ENCODE measurements at places on chromosomes 3 and 15. TPM values are rescaled to one million over a fixed set of nuclear protein-coding genes. Genes with fewer than 3 reads are reported as not detected.
A peak's percentile ranks its signal among the peaks of the same experiment; 100 is the strongest.

DNA sequence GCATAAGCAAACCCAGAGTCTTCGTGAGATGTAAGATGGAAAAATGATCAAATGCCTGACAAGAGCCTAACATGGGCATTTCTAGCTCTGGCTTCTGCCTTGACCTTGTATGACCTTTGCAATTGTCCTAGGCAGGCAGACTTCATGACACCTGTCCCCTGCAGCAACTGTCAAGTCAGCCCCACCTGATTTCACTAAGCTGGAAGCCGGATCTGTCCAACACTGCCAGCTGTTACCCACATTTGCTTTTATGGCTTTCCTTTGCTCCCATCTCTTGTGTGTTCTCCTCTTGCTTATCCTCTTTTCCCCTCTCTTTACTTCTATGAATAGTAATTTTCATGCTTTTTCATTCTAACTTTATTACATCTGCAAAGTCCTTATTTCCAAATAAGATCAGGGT, 48.5 kb upstream of the TNIK start:
- no peaks in the 10 kb centered on the region for H3K27me3 ChIP-seq
- DNase-seq: no peak
- H3K36me3 ChIP-seq: peaks cover 3% of the 10 kb centered on the region
- H3K4me1 ChIP-seq: peaks cover under 1% of the 10 kb centered on the region
- H3K4me3 ChIP-seq: no peak overlapping the region

PARP16 gene
- 15.5 TPM for total RNA-seq

DNA sequence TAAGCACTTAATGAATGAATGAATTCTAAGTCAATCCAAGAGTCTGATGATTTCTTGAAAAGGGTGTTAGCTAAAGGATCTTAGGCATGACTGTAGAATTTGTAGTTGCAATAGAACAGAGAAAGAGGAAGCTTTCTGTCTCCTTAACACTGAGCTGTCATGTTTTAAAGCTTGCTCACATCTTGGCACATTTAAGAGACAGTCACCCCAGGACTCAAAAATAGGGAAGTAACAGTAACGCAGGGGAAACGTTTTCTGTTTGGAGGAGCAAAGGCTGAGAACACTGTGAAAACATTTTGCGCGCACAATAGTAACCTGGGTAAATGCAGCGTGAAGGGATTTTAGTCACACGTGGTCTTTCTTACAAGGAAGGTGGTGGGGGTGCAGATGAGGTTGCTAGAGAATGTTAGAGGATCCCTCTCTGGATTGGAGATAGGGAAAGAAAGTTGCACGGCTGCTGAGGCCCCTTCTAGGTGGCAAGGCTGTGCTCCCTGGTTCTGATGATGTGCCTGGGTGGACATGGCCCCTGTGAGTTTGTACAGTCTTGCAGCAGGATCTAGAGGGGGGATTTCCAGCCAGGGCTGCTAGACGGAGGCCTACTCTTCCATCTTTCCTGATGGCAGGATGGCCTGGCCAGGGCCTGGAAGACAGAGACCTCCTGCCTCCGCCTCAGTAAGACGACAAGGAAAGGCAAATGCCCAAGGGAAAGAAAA, 12.0 kb downstream of the STARD5 start:
- peak overlapping the region; percentile 65 for H3K27ac ChIP-seq
- H3K27me3 ChIP-seq: no peaks in the 10 kb centered on the region
- H3K4me1 ChIP-seq: peaks cover 69% of the 10 kb centered on the region
- peaks cover 81% of the 10 kb centered on the region for H3K36me3 ChIP-seq
- H3K4me3 ChIP-seq: no peak overlapping the region

- H3K27me3 ChIP-seq: peaks cover 40% of the 10 kb centered on the region
- H3K36me3 ChIP-seq: peaks cover 21% of the 10 kb centered on the region
- peak overlapping the region; percentile 84 for H3K27ac ChIP-seq
- no peak overlapping the region for H3K4me3 ChIP-seq
Observed at GRCh38 chr3:192892981-192893700, 24.5 kb downstream of the MB21D2 start.

DNA sequence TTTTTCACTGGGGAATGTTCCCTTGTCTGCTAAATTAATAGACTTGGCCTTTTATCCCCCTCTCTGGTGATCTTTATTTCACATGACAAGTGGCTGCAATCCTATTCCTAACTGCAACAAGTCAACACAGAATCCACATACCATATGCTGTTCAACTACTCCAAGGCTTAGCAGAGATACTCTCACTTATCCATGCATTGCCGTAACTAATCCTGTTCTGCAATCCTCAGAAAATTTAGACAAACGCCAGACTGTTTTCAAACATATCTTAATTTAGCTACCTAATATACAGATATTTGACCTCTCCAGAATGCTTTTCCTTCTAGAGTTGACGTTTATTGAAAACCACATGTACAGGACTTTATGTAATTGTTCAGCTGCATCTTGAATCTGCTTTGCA, 37.9 kb downstream of the EID1 start:
- H3K27ac ChIP-seq: no peak overlapping the region
- no peak for DNase-seq
- H3K27me3 ChIP-seq: peaks cover 36% of the 10 kb centered on the region
- no peak overlapping the region for H3K4me3 ChIP-seq
- peaks cover 8% of the 10 kb centered on the region for H3K36me3 ChIP-seq

- H3K27ac ChIP-seq: no peak overlapping the region
- DNase-seq: no peak
- H3K4me1 ChIP-seq: no peaks in the 10 kb centered on the region
- peaks cover 10% of the 10 kb centered on the region for H3K27me3 ChIP-seq
- H3K4me3 ChIP-seq: no peak overlapping the region
Observed at GRCh38 chr3:99674086-99674789, 35.8 kb downstream of the COL8A1 start.

DNA sequence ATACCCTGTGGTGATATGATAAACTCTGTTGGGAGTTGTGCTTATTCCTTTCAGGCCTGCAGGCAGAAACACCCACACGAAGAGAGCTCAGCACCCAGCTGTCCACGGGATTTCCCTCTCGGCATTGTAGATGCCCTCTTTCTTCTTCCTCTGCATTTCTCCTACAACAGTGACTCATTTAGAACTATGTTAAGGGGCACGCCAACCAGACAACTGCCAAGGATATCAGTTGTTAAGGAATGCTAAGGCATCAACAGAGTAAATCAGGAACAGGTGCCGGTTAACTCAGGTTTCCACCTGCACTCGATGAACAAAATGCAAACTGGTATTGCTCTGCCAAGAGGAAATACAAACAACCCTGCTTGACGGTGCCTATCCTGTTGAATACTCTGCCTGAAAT, 270.0 kb upstream of the PEX5L start:
- no peaks in the 10 kb centered on the region for H3K36me3 ChIP-seq
- no peaks in the 10 kb centered on the region for H3K27me3 ChIP-seq
- no peak for DNase-seq
- no peaks in the 10 kb centered on the region for H3K4me1 ChIP-seq

- H3K4me1 ChIP-seq: no peaks in the 10 kb centered on the region
- no peak for DNase-seq
- no peaks in the 10 kb centered on the region for H3K27me3 ChIP-seq
- no peak overlapping the region for H3K4me3 ChIP-seq
Observed at GRCh38 chr3:42942693-42943092, 36.4 kb upstream of the GASK1A start.

GRCh38 chr3:139846729-139847128, 88.3 kb upstream of the CLSTN2 start:
- H3K27ac ChIP-seq: no peak overlapping the region
- H3K4me1 ChIP-seq: no peaks in the 10 kb centered on the region
- H3K4me3 ChIP-seq: no peak overlapping the region
- peaks cover 7% of the 10 kb centered on the region for H3K27me3 ChIP-seq
- no peaks in the 10 kb centered on the region for H3K36me3 ChIP-seq

GRCh38 chr3:188284455-188285212, 130.7 kb downstream of the LPP start:
- peak; percentile 54 for DNase-seq
- H3K36me3 ChIP-seq: peaks cover 3% of the 10 kb centered on the region
- no peak overlapping the region for H3K4me3 ChIP-seq
- peak overlapping the region; percentile 75 for H3K27ac ChIP-seq
- peaks cover 45% of the 10 kb centered on the region for H3K4me1 ChIP-seq

- no peak overlapping the region for H3K4me3 ChIP-seq
- H3K4me1 ChIP-seq: peaks cover 19% of the 10 kb centered on the region
- peaks cover 21% of the 10 kb centered on the region for H3K36me3 ChIP-seq
- no peak for DNase-seq
Observed at GRCh38 chr3:120772081-120772480, 29.5 kb downstream of the GTF2E1 start.

GRCh38 chr3:72848703-72849081, 447 bp upstream of the SHQ1 start:
- peak; percentile 38 for DNase-seq
- H3K27me3 ChIP-seq: peaks cover 5% of the 10 kb centered on the region
- H3K4me3 ChIP-seq: peak overlapping the region; percentile 99
- H3K36me3 ChIP-seq: peaks cover 16% of the 10 kb centered on the region
- peaks cover 51% of the 10 kb centered on the region for H3K4me1 ChIP-seq

IGSF11 gene
- total RNA-seq: not detected

DNA sequence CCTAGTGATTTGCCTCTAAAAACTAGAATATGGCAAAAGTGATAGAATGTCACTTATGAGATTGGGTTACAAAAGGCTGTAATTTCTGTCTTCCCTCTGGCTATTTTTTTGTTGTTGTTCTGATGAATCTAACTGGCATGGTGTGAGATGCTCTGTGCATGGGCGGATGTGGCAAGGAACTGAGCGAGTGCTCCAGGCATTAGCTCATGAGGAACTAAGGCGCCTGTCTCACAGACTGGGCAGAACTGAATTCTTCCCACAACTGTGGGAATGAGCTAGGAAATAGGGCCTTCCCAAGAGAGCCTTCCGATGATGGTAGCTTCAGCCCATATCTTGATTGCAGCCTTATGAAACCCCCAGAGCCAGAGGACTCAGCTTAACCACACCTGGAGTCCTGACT, 222.5 kb downstream of the NR2F2 start:
- no peaks in the 10 kb centered on the region for H3K27me3 ChIP-seq
- H3K4me1 ChIP-seq: no peaks in the 10 kb centered on the region
- no peak for DNase-seq
- no peak overlapping the region for H3K27ac ChIP-seq

CCDC54 gene
- total RNA-seq: not detected

DNA sequence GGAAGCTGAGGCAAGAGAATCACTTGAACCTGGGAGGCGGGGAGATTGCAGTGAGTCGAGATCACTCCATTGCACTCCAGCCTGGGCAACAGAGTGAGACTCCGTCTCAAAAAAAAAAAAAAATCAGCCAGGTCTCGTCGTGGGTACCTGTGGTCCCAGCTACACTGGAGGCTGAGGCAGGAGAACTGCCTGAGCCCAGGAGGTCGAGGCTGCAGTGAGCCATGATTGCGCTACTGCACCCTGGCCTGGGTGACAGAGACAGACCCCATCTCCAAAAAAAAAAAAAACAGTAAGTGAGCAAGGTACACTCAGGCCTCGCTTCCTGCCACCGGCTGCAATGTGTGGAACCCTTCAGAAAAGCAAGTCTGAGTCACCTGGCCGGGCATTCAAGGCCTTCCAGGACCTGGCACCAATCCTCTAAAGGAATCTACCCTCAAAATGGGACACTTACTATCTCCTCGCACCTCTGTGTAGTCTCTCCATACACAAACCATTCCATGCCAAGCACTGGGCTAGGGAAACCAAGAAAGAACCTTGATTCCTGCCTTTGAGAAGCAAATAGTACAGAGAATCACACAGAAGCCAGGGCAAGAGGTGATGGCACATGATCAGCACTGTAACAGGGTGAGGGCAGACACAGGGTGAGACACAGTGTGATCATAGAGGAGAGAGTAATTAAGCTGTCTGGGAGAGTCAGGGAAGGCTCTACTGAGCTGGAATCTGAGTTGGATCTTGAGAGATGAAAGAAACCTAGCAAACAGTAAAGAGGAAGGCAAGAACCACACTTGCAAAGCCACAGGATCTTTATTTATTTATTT, 9.7 kb downstream of the SCAMP2 start:
- no peaks in the 10 kb centered on the region for H3K27me3 ChIP-seq
- peak overlapping the region; percentile 69 for H3K27ac ChIP-seq
- no peak for DNase-seq

GRCh38 chr3:138271189-138271794, 58.4 kb downstream of the NME9 start:
- peaks cover 23% of the 10 kb centered on the region for H3K36me3 ChIP-seq
- H3K27ac ChIP-seq: peak overlapping the region; percentile 12
- H3K27me3 ChIP-seq: no peaks in the 10 kb centered on the region
- H3K4me1 ChIP-seq: peaks cover 6% of the 10 kb centered on the region

DNA sequence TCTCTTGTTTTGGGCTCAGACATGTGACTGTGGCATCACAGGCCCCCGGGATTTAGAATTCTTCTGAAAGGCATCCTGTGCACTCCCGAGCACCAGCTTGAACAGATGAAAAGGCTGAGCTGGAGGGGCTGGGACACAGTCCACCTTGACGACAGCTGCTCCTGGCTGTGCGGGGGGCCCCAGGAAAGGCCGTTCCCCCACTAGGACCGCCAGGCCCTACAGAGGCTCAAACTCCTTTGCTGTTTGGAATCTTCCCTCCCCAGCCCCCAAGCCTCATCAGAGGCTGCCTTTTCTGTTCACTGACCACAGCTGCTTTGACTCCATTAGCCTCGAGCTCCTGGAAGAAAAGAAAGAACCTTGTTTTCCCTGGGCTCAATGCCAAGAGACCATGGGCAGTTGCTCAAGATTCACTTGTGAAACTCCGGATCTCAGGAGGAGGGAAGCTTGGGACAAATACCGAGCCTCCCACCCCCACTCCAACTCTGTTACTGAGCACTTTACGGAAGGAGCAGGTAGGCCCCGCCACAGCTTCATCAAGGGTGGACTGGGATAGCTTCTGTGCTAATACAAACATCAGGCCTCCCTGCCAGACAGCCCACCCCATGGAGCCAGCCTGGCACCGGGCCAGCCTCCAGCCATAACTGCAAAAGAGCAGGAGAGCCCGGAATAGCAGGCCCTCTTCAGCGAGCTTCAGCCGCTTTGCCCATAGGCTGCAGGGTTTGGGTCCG, 15.7 kb downstream of the CIDEC start:
- H3K4me3 ChIP-seq: no peak overlapping the region
- no peak overlapping the region for H3K27ac ChIP-seq
- no peak for DNase-seq

DNA sequence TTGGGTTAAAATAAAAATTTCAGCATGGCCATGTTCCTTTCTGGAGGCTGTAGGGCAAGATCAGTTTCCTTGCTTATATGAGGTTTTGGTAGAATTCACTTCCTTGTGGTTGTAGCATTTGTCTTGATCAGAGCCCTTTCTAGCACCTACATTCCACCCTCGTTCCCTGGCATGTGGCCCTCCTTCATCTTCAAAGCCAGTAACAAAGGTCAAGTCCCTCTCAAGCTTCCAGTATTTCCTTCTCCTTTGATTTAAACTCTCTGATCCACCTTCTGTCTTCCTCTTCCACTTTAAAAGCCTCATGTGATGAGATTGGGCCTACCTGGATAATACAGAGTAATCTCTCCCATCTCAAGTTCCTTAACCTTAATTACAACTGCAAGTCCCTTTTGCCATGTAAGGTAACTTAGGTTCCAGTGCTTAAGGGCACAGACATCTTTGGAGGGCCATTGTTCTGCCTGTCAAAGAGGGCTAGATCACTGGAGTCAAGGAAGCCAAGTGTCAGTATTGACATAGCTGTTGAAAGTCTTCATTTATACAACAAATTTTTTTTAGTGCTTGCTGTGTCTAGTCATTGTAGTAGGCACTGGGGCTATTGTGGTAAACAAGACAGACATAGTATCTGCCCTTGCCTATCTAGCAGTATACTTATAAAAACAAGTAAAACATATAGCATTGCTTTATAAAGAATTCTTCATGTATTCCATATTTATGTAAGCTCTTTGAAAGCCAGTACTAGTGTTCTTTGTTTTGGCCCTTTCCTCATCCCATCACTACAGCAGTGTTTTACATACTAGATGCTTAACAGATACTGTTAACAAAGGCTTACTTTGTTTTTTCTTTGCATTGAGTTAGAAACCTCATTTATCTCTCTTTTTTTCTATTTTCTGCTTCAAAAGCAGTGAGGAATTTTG, 40.7 kb downstream of the GLCE start:
- H3K27me3 ChIP-seq: no peaks in the 10 kb centered on the region
- H3K4me1 ChIP-seq: no peaks in the 10 kb centered on the region

Data from activated naive CD8-positive, alpha-beta T cell treated with anti-CD3 and anti-CD28 coated beads for 36 hours (primary cell).